ENCODE measurements at places on chromosomes 4 and X.

DNA sequence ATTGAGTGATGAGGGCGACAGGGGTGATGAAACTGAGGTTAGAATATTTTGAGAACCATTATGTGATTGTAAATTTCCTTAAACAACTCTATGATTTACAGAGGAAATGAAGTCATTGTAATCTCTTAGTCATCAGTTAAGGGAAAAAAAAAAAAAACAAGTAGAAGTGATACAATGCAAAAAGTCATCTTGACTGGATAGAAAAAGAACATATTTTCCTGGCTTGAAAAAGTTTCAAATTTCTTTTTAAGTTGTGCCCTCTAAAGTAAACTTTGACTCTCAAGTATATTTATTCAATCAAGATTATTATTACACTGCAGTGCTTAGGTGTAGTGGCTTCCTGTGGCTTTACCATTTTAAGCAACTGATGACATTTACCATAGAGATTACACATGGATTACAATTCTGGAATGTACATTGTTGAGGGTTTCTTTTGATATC, 40.6 kb downstream of the GABRB1 start:
- DNase-seq, result no peak

- no peak for DNase-seq
Measured at GRCh38 chr4:56940971-56941370, 33.3 kb downstream of the REST start.

DNA sequence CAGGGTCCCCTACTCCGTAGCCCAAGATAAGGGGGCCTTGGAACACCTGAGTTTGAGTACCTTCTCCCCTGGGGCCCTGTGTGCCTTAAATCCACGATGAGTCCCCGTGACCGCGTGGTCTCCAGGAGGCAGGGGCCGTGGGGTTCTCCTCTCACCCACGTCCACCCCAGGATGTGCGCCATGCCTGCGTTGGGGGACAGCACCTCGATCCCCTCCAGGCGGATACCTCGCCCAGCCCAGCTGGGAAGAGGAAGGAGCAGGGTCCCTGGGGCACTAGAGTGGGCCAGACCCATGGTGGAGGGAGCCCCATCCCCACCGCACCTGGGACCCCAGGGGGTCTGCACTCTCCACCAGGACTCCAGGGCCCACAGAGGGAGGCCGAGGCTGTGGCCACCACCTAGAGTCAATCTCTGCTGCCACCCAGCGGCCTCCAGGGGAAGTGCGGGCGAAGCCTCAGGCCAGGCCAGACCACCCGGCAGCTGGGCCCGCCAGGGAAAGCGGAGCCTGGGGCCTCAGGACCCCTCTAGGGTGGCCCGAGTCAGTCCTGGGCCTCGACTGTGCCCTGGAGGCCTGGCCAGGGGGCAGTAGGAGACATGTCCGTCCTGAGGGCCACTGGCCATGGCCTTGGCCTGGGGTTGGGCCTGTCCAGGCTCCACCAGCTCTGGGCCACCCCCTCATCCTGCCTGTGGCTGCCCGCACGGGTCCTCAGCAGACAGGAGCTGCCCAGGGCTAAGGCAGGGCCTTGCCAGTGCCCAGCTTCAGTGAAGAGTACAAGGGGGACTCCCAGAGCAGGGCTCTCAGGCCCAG, 55.0 kb downstream of the FAM53A start:
- peak; percentile 23 for DNase-seq

- no peak for DNase-seq
Measured at GRCh38 chr4:187937557-187937956, 58.0 kb upstream of the ZFP42 start.

DNA sequence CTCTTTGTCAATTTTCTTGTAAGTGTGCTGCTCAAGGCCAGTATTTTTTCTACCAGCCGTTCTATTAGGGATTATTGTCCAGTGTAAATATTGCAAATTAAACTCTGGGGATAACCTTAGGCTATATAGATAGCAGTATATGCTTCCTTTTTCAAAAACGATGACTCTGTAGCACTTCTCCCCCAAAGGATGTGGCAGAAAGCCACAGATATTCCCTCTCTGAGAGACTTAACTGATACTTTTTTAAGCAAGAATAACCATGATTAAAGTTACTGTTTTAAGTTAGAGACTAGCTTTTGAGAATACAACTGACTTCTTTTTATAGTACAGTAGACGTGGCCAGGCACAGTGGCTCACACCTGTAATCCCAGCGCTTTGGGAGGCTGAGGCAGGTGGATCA, 130.0 kb downstream of the FHIP1A start:
- DNase-seq, result no peak

GRCh38 chr4:31908261-31908660, 1188.1 kb downstream of the PCDH7 start:
- no peak for DNase-seq

All from umbilical cord (tissue), 2 donors.